Memory B cell (primary cell): ENCODE measurements at places on chromosomes 13 and 19.

DNA sequence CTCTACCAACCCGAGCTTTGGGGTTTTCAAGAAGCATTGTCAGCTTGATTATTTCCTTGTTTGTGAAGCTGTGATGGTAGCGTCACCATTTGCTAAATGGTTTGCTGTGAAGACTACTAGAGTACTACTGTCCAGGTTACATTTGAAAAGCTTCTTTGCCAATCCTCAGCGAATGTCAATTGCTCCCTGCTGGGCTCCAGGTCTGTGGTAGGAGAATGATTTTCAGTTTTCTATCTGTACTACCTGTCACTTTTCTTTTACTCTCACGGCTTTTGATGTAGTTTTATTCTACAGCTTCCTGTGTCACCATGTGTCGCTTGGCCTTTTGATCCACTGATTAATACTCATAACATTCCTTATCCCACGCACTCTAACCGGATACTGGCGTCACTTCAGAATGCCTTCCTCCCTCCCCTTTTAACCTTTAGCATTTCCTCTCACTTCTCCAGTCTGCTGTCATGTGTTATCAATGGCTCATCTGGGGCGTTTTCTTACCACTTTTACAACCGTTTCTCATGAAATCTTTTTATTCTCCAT is 7.5 kb upstream of the GPR183 start:
- no peak for DNase-seq

GRCh38 chr13:114145722-114146121 is 13.3 kb upstream of the RASA3 start:
- DNase-seq = no peak

DNA sequence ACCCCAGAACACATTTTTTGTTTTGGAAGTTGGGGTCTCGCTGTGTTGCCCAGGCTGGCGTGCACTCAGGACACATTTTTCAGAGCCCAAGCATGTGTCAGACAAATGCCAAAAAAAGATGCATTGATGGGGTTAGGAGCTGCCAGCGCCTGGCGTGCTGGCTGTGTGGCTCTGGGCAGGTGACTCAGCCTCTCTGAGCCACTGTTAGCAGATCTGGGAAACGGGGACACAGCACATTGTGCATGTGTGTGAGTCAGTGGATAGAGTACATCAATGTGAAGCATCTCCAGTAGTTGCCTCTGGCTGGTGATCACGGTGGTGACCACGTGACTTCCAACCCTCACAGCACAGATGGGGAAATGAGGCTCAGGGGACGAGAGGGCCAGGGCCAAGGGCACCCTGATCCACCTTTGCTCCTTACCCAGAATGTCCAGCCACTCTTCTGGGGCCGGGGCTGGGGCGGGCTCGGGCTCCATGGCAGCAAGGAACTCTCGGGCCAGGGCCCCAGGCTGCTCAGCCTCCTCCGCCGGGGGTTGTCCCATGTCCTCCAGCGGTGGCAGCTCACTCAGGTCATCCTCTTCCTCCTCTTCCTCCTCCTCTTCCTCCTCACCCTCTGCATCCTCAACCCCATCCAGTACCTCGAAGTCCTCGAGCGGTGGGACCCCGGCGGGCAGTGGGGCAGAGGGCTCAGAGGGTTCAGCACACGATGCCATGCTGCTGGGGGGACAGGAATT is 1.9 kb downstream of the FKBP8 start:
- no peak for DNase-seq

GRCh38 chr19:3707868-3708206 is 347 bp upstream of the TJP3 start:
- no peak for DNase-seq

DNA sequence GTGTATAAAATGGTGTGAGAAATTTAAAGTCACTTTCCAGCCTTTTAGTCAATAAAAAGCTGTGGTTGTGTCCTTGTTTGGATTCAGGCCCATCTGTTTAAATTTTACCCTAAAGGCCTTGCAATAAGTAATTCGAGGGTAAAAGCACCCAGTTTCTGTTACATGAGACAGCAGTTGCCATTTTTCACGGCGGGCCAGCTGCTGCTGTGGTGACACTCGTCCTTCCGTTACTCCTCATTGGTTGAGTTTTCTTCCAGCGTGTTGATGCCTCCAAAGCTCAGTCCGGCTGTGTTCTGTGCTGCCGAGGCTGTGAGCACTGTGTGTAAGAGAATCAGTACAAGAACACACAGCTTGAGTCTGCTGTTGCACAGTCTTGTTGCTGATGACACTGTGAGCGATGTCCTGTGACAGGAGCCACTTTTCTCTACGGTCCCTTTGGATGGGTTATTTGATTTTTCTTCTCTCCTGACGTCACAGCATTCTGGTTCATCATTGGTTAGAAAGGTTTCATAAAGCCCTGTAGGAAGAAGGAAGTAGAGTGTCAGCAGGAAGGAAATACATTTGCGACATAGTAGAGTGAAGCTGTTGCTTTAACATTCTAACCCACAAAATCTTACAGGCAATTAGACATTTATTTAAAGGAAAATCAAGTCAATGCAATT is 602.5 kb upstream of the ARGLU1 start:
- no peak for DNase-seq

- DNase-seq = no peak
Measured at GRCh38 chr19:11566164-11566563, 7.1 kb upstream of the ELOF1 start.

DNA sequence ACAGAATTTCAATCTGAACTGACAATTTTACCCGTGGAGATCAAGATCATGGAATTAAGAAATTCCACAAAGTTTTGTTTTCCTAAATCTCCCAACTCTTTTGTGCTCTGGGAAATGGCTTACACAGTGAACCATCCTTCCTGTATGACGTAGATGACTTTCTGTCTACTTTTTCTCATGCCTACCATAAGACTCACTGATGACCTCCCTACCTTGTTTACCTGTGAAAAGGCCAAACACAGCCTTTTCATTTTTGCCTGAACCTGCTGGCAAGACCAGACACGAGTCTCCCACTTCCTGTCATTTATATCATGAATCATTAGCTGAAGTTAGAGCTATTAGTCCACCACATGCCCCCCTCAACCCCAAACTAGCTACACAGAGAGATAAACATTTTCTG is 4.6 kb upstream of the KBTBD6 start:
- no peak for DNase-seq

- DNase-seq = no peak
Measured at GRCh38 chr19:15635016-15635805, 5.5 kb upstream of the CYP4F3 start.

GRCh38 chr19:58196901-58197616 is 14.2 kb downstream of the ZNF274 start:
- no peak for DNase-seq

DNA sequence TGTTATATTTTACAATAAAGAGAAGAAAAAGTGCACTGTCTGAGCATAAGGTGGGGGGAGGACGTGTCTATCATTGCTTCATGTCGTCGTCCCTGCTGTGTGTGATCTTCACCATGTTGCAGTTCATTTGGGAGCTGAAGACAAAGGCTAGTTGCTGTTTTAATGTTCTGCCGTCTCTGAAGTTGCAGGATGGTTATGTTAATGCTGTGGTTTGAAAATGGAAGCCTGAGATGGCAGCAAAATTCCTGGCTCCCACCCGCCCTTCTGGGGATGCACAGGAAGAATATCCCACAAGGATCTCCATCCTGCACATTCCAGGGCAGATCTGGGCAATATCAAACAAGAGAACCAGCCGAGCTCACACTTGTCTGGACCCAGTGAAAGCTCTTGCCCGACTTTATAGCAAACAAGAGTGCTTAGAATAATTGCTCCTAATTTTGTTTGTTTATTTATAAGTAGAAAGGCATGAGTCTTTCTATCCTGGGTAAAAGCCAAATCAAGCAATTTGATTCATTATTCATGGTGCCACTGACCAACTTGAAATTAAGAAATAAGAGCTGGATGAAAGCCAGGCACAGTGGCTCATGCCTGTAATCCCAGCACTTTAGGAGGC is 110.3 kb upstream of the ABCC4 start:
- no peak for DNase-seq

GRCh38 chr13:74024314-74024713 is 109.9 kb downstream of the KLF12 start:
- DNase-seq = no peak

GRCh38 chr13:95570016-95570415 is 17.5 kb downstream of the CLDN10 start:
- DNase-seq = no peak

DNA sequence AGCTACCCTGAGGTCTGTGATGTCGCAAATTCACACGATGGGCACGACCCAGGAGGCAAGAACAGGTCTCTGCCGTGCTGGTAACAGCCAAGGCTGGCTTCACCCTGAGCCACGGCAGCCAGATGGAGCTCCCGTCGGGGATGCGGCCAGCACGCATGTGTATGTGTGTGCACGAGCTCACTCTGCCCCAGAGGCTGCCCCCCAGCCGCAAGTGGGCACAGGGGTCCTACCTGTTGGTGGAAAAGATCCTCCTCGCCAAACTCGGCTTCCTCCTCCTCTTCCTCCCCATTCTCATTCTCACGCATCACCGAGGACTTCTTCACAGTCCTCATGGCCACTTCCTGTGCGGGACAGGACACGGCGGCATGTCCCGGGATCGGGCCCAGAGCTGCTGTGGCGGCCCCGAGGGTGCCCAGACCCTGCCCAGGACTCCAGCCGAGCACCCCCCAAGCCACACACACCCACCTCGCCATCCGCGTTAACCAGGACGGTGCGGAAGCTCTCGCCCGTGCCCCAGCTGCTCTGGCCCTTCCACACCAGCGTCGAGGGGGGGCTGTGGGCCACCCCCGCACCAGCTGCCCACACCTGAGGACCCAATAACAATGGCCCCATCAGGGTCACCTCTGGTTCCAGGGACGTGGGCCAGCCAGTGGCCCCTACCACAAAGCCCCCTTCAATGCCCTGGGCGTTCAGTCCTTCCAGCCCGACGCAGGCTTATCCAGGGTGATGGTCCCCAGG is 4.1 kb upstream of the TIMM13 start:
- DNase-seq = no peak

GRCh38 chr19:6070720-6071485 is 39.4 kb downstream of the RFX2 start:
- no peak for DNase-seq

GRCh38 chr13:23909606-23910005 is 12.3 kb upstream of the C1QTNF9B start:
- no peak for DNase-seq

DNA sequence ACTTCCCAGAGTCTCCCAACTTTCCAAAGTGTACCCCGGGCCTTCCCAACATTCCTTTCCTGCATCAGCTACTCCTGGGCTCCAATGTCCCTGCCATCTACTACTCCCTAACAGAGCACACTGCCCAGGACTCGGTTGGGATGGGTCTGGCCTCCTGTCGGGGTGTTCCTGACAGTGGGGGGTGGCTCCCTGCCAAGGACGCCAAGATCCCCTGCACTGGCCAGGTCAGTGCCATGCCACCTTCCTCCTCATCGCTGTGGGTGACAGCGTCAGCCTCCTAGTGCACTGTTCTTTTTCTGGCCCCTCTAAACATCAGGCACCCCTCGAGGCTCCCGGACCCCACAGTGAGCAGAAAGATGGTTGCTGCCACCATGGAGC is 13.8 kb downstream of the EPS15L1 start:
- no peak for DNase-seq

GRCh38 chr13:106594980-106595379 is 27.0 kb upstream of the ARGLU1 start:
- no peak for DNase-seq
